ENCODE measurements at places on chromosomes 4 and X.

GRCh38 chr4:3263053-3263875 lies 14.3 kb downstream of the MSANTD1 start:
- no peak for DNase-seq

DNA sequence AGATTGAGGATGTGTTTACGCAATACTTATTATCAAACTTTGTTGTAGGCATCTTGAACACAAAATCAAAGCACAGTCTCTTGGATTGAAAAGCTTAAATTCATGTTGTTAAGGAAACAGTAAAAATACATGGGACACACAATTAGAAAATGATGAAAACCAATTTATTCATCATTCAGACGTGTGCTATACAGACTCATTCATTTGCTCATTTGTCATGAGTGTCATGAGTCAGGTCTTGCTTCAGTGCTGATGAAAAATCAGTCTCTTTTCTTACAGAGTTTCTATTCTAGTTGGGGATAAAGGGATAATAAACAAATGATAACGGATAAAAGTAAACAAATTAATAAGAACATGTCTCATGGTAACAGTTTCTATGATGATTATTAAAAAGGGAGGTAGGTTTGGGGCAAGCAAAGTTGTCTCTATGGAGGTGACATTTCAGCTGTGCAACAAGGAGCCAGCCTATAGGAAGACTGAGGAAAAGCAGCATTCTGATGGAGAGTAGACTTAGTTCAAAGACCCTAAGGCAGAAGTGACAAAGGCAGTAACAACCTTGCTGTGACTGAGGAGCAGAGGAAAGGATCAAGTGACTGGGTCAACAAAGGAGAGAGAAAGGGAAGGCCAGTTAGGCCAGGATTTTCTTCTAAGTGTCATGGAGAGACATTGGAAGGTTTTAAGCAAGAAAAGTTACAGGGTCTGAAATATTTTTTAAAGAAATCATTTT lies 224.0 kb upstream of the HHIP start:
- no peak for DNase-seq

- no peak for DNase-seq
Measured at GRCh38 chrX:2874222-2875135, 45.7 kb downstream of the GYG2 start.

GRCh38 chr4:126718136-126718535 lies 914.6 kb upstream of the INTU start:
- no peak for DNase-seq

DNA sequence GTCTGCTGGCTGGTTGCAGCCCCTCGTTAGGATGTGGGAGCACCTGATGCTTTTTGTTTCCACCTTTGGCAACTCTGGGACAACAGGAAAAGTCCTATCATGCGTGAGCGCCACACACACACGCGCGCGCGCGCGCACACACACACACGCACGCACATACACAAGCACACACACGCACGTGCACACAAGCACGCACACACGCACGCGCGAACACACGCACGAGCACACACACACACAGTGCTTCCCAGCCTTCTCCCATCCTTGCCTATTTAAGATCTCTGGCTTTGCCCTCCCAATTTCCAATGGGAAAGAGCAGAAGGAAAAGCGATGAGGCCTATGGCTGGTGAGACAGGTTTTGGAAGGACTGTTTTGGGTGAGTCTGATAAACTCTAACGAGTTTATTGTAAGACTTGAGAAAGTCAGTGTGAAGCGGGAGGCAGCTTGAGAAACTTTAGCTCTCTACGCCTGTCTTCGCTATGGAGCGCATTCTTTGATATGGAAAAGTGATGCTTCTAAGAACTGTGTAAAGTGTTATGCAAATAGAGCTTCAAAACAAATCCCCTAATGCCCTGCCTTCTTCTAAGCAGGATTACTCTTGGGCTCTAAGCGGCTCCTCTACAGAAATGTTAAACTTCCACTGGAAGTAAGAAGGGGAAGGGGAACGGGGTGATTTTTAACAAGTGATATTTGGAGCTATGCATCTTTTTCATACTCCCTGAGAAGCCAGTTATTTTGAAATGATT lies 11.8 kb downstream of the SUPT20HL1 start:
- no peak for DNase-seq
